Motor neuron (in vitro differentiated cells): ENCODE measurements at places on chromosomes 2 and 18.

- no peak for ATAC-seq
Observed at GRCh38 chr18:77074431-77074830, 58.2 kb downstream of the MBP start.

- no peak for ATAC-seq
Observed at GRCh38 chr2:59182249-59182648, 941.1 kb upstream of the FANCL start.

DNA sequence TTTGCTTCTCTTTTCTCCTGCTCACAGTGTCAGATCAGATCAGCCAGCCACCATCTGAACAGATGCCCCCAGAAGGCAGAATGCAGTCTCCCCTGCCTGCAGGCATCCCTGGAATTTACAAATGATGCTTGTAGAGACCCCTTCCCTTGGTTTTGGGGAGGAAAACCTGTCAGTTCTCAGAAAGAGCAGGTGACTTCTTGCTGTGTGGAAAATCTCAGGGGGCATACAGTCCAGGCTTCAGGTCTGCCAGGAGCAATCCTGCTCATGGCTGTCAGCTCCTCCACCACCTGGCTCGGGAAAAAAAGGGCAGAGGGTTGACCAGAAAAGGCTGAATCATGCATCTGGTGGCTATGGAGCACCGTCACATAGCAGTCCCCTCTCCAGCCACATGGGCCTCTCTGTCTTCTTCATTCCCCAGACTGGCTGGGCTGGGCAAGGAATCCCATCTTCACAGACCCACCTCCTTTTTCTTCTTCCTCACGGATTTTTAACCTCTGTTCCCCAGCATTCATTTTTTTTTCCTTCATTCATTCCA is 107.0 kb downstream of the KCNF1 start:
- no peak for ATAC-seq

DNA sequence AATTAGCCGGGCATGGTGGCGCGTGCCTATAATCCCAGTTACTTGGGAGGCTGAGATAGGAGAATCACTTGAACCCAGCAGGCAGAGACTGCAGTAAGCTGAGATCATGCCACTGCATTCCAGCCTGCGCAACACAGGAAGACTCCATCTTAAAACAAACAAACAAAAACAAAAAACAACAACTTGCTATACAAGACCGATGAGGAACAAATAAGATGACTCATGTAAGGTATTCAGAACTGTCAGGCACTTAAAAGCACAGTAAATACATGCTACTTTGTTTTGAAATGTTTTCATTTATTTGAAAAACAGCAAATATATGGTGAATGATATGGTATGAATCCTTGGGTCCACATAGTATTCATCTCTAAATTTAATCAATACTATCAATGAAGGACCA is 66.7 kb downstream of the TRIP12 start:
- ATAC-seq, result no peak

DNA sequence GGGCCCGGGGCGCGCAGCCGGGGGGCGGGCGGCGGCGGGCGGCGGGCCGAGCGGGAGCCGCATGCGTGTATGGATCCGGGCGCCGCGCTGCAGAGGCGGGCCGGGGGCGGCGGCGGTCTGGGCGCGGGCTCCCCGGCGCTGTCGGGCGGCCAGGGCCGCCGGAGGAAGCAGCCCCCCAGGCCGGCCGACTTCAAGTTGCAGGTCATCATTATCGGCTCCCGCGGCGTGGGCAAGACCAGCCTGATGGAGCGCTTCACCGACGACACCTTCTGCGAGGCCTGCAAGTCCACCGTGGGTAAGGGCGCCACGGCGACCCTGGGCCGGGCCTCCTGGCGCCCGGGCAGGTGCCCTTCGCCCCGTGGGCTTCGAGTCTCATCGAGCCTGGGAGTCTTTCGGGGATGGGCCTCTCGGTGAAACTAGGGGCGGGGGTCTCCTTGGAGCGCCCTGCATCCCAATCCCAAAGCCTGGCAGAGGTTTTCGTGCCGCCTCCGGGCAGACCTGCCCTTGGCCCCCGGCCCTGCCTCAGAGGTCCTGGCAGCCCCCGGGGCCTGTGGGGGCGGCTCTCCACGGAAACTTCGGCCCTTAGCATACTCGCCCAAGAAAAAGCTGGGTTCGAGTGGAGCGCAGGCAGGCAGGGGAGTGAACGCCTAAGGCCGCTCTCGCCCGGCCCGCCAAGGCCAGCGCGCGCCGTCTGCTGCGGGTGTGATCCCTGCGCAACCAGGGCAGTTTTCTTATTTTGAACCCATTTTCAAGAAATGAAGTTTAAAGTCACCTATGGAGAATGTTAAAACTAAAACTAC is 622 bp downstream of the RAB12 start:
- ATAC-seq, result peak; percentile 57

- ATAC-seq, result no peak
Observed at GRCh38 chr2:60104514-60105505, 448.6 kb downstream of the BCL11A start.

DNA sequence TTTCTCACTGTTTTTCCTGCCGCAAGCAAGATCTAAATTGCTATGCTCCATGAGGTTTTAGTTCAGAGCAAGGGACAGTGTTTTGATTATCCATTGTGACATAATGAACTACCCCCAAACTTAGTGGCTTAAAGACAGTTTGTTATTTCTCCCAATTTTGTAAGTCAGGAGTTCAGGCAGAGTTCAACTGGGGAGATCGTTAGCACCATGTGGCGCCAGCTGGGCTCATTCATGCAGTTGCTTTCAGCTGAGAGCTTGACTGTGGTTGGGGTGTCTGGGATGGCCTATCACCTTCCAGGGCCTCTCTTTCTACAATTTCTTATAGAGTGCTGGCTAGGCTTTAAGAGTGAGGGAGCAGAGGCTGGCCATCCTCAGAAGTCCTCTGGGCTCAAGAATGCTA is 382.9 kb upstream of the CELF4 start:
- ATAC-seq, result no peak

GRCh38 chr2:41828052-41828643 is 219.7 kb upstream of the PKDCC start:
- no peak for ATAC-seq

DNA sequence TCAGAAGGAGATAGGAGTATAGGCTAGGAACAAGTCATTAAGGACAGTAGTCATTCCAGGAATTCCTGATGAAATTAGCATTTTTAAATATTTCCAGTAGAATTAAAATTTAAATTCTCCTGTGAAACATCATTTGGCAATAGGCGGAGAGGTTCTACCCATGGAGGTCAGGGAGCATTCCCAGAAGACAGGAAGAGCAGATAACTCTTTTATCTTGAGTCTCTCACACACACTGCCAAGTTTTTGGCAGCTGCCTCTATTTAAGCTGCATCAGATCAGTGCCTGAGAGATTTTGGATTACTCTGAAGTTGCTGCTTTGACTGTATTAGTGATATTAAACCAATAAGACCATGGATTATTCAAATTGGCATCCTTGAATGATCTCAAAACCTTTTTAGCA is 714.7 kb downstream of the EPHA4 start:
- ATAC-seq, result no peak

DNA sequence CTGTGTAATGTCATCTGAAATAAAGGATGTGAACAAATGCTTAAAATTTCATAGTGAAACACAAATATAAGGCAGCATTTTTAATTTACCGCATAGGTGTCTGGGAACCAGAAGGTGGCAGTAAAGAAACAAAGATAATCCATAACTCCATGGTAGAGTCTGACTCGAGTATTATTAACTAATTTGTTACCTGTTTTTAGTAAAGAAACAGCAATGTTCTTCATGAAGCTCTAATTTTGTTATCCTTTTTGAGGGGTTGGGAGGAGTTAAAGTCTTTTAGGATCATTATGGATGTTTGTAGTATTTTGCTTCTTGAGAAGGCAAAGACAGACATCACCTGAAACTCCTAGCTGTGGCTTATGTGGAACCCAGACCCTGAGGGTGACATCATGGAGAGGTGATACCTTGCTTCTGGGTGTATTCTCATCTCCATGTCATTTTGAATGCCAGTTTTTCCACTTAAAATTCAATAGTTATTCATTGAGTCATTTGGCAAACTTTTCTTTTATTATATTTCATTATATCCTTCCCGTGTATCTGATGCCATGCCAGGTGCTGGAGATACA is 286.2 kb upstream of the EPAS1 start:
- peak; percentile 52 for ATAC-seq

- ATAC-seq, result no peak
Observed at GRCh38 chr2:29238497-29238896, 123.3 kb downstream of the CLIP4 start.

- ATAC-seq, result no peak
Observed at GRCh38 chr2:126739141-126739540, 83.2 kb downstream of the GYPC start.

GRCh38 chr2:147829106-147829505 is 15.7 kb upstream of the ACVR2A start:
- no peak for ATAC-seq

DNA sequence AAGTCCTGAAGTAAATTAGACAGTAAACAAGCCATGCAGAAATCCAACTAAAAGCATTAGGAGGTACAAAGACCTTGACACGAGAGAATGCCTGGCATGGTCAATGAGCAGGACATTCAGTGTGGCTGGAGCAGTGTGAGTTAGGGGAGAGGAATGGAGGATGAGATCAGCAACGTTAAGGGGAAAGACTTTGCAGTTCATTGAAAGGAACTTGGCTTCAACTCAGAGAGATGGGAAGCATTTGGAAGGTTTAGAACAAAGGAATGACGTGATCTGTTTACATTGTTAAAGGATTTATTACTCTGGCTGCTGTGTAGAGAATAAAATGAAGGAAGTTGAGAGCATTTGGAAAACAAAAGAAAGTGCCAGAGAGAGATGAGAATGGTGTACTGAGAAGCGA is 621.3 kb downstream of the XIRP2 start:
- ATAC-seq, result no peak

DNA sequence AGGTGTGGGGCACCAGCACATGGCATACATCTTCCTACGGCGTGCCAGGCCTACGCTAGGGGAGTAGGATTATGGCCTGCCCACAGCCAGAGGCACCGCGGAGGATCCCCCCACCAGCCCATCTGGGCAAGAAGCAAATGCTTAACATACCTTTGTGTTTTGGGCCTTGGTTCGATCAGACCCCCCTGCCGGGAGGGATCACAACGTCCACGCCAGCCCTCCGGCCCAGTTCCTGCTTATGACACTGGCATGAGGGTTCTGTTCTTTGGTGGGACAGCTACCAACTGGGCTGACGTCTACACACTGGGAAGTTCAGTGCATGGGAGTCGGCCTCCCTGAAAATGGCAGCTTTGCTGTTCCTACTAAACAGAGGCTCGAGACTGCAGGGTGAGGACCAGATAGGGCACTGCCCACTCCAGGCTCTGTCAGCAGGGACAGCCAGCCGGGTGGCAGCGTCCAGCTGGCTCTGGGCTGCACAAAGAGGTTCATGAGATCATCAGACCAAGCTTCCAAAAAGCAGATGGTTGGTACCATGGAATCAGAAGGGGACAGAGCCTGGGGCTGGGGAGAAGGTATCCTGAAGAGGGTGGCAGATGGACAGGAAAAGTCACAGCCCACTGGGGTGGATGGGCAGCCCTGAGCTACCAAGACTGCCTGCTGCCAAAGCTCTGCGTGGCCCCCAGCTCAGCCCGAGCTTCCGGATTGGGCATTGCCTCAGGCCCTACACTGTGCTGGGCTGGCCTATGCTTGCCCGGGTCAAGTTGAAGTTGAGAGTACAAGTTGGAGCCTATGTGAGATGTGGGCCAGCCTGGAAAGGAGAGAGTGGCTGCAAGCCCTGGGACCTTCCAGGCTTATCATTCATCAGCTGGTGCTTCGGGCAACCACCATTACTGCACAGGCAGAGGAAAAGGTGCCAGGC is 61.7 kb upstream of the TEX51 start:
- no peak for ATAC-seq

DNA sequence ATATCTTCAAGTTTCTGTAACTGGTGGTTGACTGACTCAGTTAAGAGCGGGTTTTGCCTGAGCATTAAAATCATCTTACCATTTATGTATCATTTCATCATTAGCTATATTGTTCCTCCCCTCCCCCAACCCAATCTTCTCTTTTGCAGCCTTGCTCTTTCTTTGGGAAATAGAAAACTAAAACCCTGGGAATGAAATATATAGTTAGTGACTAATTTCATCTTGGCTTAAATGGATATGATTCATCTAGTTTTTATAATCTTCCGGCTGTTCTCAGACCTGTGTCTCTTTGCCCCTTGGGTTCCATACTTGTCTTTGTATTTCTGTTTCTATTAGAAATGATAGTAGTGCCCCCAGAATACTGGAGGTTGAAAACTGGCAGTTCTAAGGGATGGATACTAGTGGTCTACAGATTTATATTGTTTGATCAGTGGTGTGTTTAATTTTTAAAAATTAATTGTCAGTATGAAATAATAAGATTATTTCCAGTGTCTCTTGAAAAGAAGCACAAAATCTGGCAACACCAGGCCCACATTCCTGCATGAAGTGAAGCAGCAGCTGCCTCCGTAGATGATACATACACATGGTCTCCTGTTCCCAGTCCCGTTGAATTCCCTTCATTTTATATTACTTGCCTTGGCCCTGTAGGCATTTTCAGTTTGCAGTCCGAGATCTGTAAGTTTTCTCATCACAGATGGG is 44.5 kb downstream of the PHLPP1 start:
- no peak for ATAC-seq

DNA sequence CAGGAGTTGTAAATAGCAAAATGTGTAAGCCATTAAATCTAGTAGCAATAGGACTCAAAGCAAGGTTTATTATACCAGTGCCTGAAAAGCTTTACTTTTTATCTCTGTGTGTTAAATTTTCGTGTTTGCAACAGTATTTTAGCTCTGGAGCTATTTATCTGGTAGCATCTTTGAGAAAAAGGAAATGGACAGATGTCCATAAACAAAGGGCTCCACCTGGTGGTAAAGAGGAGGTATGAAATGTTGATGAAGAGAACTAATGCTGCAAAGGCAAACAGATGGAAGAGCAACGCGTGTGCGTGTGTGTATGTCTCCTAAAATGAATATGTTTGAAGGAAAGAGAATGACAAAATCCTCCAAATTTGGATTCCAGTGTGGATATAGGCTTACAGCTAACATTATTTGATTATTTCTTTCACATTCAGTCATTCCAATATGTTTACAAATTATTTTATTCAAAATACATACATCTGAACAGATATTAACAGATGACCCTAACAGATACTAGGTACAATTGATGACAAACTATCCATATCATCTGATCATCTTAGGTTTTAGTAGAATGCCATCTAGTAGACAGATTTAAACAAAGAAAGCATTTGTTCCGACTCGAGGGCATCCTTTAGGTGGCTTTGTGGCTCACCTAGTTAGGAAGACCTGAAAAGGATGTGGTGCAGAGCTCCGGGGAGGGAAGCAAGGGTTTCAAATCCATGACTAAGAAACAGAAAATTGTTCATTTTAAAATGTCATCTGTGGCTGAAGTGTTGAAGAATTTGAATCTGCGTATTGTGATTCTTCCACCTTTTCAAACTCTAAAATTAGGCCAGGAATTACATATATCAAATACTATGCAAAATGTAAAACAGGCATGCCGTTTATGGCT is 383.3 kb downstream of the MTX2 start:
- ATAC-seq, result peak; percentile 50

GRCh38 chr18:70666936-70667335 is 378.1 kb downstream of the SOCS6 start:
- no peak for ATAC-seq

- ATAC-seq, result peak; percentile 70
Observed at GRCh38 chr2:106107509-106108131, 86.5 kb downstream of the UXS1 start.

GRCh38 chr2:118222273-118222594 is 134.0 kb downstream of the INSIG2 start:
- ATAC-seq, result no peak
